ENCODE measurements at places on chromosomes 1 and 21. TPM values are rescaled to one million over a fixed set of nuclear protein-coding genes. Genes with fewer than 3 reads are reported as not detected.

- DNase-seq: no peak
- H3K27ac ChIP-seq: no peak overlapping the region
- H3K27me3 ChIP-seq: no peaks in the 10 kb centered on the region
- no peak overlapping the region for H3K4me3 ChIP-seq
- no peaks in the 10 kb centered on the region for H3K36me3 ChIP-seq
These were observed 63.8 kb upstream of the LYST start for GRCh38 chr1:235930543-235930942.

DNA sequence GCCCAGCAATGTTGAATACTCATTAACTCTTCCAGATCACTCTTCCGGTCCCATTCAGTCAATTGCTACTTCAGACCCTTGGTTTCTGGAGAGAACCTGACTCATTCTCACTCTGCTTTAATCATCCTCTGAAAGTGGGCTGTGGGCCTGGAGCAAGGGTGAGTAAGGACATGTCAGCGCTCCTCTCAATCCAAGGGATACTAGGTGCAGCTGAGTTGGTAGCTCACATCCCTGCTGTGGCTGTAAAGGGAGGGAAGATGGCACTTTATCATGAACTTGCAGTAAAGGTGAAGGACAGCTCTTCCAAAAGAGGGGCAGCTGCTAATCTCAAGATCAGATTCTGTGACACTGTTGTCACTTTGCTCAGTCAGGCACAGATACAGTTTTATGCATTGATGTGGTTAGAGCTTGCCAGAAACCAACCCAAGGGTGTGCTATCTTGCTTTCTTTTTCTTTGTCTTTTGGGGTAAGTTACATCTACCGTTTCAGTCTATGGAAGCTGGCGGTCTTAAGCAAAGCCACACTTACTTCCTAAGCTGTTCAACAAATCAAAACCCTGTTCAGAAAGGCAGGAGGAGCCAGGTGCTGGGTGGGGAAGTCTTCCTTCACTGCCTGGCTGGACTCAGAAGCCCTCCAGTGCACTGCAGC is 26.5 kb upstream of the NTPCR start:
- DNase-seq: no peak
- no peak overlapping the region for H3K4me3 ChIP-seq
- no peak overlapping the region for H3K27ac ChIP-seq
- H3K27me3 ChIP-seq: no peaks in the 10 kb centered on the region

- H3K4me1 ChIP-seq: no peaks in the 10 kb centered on the region
- no peak overlapping the region for H3K27ac ChIP-seq
- DNase-seq: no peak
- H3K4me3 ChIP-seq: no peak overlapping the region
- H3K27me3 ChIP-seq: no peaks in the 10 kb centered on the region
These were observed 18.4 kb upstream of the C1orf216 start for GRCh38 chr1:35737120-35737519.

The RGS8 gene
- not detected for total RNA-seq

The CITED4 gene
- total RNA-seq: 17.8 TPM

GRCh38 chr1:40341491-40342380 is 24.6 kb upstream of the COL9A2 start:
- no peaks in the 10 kb centered on the region for H3K27me3 ChIP-seq
- no peaks in the 10 kb centered on the region for H3K36me3 ChIP-seq
- DNase-seq: no peak

The CRP gene
- total RNA-seq: not detected

DNA sequence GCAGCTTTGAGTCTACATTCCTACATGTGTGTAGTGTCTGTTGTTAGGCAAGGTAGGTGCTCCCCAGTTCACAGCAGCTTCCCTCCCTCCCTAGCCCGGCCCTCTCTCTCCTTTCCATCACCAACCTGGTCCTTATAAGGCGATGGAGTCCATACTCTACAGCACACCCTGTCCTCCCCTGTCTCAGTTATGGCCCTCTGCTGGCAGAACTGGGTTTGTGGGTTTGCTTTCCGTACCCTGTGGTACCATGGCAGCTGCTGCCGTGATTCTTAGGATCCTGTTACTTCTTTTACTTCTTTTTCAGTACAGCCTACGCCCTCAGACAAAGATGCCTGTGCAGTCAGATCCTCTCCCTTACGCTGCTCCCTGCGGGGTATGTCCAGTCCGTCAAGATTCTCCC is 31.7 kb downstream of the AK5 start:
- no peak overlapping the region for H3K4me3 ChIP-seq
- DNase-seq: peak; percentile 28
- H3K27ac ChIP-seq: no peak overlapping the region
- H3K36me3 ChIP-seq: no peaks in the 10 kb centered on the region
- H3K27me3 ChIP-seq: no peaks in the 10 kb centered on the region
- H3K4me1 ChIP-seq: no peaks in the 10 kb centered on the region

DNA sequence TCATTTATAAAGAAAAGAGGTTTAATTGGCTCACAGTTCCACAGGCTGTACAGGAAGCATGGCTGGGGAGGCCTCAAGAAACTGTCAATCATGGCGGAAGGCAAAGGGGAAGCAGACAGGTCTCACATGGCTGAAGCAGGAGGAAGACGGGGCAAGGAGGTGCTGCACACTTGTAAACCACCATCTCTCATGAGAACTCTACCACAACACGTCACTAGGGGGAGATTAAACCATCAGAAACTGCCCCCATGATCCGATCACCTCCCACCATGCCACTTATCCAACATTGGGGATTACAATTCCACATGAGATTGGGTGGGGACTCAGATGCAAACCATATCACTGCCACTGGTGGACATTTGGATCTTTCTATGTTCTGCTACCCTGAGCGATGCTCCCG is 351.4 kb downstream of the NPHP4 start:
- H3K27me3 ChIP-seq: no peaks in the 10 kb centered on the region
- H3K4me1 ChIP-seq: no peaks in the 10 kb centered on the region
- no peaks in the 10 kb centered on the region for H3K36me3 ChIP-seq
- H3K4me3 ChIP-seq: no peak overlapping the region
- no peak overlapping the region for H3K27ac ChIP-seq
